Cardiac muscle cell (in vitro differentiated cells and primary cell): ENCODE measurements at places on chromosomes 3 and 15.
A peak's percentile ranks its signal among the peaks of the same experiment; 100 is the strongest.

DNA sequence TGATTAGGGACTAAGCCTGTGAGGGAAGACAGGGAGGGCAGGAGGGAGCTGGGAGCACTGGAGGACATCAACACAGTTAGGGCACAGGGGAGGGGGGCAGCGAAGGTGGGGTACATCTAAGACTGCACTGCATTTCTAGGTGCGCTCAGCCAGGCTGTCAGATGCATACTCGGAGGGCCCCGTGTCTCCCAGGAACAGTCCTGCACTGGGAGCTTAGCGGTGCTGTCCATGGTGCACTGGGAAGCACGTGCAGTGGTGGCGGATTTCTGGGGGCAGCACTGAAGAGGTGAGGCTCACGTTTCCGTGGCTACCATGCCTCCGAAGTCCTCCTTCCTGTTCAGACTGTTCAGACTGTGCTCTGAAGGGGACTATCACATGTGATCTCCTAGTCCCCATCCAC lies 54.4 kb downstream of the ROPN1B start:
- H3K27ac ChIP-seq: no peak overlapping the region

DNA sequence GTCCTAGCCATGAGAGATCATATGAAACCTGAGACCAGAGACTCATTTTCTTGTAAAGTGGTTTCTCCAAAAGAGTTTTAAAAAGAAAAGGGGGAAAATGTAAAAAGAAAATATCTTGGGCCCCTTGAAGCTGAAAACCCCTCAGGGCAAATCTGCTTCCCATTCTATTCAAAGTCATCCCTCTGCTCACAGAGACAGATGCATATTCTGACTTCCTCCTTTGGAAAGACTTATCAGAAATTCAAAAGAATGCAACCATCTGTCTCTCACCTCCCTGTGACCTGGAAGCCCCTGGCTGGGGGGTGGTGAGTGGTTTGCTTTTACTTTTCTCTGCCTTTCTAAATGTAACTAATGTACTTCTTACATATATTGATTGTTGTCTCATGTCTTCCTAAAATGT lies 1154.8 kb downstream of the NSUN3 start:
- no peak overlapping the region for H3K27ac ChIP-seq
- H3K4me3 ChIP-seq: no peak overlapping the region
- H3K27me3 ChIP-seq: no peaks in the 10 kb centered on the region

DNA sequence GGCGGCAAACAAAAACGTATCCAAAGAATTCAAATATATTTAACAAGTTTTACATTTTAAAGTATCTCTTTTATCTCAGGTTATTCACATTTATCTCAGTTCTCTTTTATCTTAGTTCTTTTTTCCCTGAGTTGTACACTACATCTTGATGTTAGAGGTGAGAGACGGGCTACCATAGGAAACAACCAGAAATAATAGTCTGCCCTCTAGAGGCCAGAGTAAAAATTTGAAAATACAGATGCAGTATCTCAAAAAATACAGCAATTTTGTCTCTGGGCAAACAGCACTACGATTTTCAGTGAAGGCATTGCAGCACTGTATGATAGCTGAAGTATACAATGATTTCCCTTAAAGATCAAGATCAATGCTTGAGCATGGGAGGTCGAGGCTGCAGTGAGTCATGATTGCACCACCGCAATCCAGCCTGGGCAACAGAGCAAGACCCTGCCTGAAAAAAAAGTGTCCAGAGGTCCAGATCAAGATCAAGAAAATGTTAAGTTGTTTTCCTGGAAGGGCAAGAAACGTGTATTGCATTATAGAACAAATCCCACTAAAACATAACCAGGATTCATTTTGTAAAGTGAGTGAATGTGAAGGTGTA lies 82.6 kb upstream of the ATP11B start:
- H3K36me3 ChIP-seq: no peaks in the 10 kb centered on the region
- peak; percentile 41 for DNase-seq
- H3K27ac ChIP-seq: no peak overlapping the region
- H3K4me3 ChIP-seq: no peak overlapping the region
- H3K4me1 ChIP-seq: peaks cover 12% of the 10 kb centered on the region

- no peak overlapping the region for H3K27ac ChIP-seq
- H3K36me3 ChIP-seq: no peaks in the 10 kb centered on the region
- H3K27me3 ChIP-seq: peaks cover 27% of the 10 kb centered on the region
- no peak for DNase-seq
- no peak overlapping the region for H3K4me3 ChIP-seq
These were observed 59.5 kb upstream of the MCF2L2 start for GRCh38 chr3:183487896-183488295.

DNA sequence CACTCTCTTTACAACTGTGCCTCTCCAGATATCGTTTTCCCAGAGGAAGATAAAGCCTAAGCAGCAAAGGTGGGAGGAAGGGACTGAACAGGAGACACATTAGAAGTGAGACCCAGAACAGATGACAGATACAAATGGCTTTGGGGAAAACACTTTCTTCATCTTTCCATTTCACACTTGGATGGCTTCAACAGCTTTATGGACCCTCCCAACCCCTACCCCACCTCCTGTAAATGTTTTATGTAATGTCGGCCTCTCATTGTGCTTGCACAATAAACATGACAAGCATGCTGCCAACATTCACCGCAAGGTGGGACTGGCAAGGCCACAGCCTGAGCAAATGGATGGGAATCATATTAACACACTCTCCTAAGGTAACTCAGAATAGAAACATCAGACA lies 1088.6 kb downstream of the TUSC7 start:
- no peak overlapping the region for H3K27ac ChIP-seq
- no peak for DNase-seq
- H3K27me3 ChIP-seq: no peaks in the 10 kb centered on the region
- no peaks in the 10 kb centered on the region for H3K4me1 ChIP-seq
- no peaks in the 10 kb centered on the region for H3K36me3 ChIP-seq

GRCh38 chr3:152021951-152022461 lies 148.6 kb downstream of the SUCNR1 start:
- no peaks in the 10 kb centered on the region for H3K36me3 ChIP-seq
- no peak overlapping the region for H3K4me3 ChIP-seq
- H3K27ac ChIP-seq: no peak overlapping the region
- no peak for DNase-seq
- no peaks in the 10 kb centered on the region for H3K4me1 ChIP-seq

DNA sequence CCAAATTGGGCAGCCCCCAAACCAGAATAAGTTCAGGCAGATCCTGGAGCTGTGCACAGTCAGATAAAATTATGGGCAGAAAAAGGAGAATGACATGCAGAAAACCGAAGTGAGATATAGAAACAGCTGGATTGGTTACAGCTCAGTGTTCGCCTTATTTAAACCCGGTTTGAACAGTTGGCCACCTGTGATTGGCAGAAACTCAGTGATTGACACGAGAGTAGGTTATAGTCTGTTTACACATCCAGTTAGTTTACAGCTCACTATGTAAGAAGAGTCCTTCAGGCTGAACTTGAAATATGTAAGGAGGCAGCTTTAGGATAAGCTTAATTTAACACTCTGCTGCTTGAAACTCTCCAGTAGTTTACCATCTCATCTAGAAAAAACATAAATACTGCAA lies 271.6 kb upstream of the ARRDC4 start:
- DNase-seq: no peak
- no peak overlapping the region for H3K27ac ChIP-seq
- H3K4me3 ChIP-seq: no peak overlapping the region
- H3K36me3 ChIP-seq: no peaks in the 10 kb centered on the region
- H3K27me3 ChIP-seq: no peaks in the 10 kb centered on the region
- H3K4me1 ChIP-seq: peaks cover 9% of the 10 kb centered on the region

DNA sequence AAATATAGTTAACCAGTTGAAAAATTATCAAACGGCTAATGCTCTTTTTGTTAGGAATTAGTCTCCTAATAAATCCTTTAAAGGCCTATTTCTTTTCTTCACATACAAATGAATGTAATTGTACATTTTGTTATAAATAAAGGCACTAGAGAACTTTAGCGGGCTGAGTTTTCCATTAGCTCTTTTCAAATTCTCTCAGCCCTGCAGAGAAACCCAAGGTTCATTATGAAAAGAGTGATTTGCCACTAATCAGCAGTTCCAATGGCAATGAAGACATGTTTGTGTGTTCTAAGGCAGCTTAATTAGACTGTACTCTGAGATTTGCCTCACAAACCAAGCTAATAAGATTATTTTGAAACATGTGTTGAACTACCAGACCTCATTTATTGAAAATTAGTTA lies 64.6 kb upstream of the P2RY1 start:
- no peak overlapping the region for H3K27ac ChIP-seq
- no peaks in the 10 kb centered on the region for H3K27me3 ChIP-seq
- no peaks in the 10 kb centered on the region for H3K36me3 ChIP-seq
- no peak overlapping the region for H3K4me3 ChIP-seq

DNA sequence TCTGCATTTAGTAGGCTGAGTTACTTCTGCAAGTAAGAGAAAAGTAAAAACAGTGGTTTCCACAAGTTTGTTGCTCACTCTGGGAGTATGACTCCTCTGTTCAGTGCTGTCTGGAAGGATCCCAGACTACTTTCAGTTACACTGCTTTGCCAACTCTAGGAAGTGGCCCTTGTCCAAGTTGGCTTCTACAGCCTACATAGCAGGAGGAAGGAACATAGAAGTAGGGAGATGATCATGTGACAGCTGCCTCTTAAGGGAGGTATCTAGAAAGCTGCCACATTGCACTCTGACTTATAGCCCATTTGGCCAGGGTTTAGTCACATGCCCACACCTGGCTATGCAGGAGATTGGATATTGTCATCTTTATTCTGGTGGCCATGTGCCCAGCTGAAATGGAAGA lies 298.1 kb downstream of the NSUN3 start:
- H3K36me3 ChIP-seq: no peaks in the 10 kb centered on the region
- H3K4me3 ChIP-seq: no peak overlapping the region
- H3K27me3 ChIP-seq: no peaks in the 10 kb centered on the region
- no peak for DNase-seq
- no peaks in the 10 kb centered on the region for H3K4me1 ChIP-seq

- no peak for DNase-seq
- no peaks in the 10 kb centered on the region for H3K27me3 ChIP-seq
- no peak overlapping the region for H3K27ac ChIP-seq
- H3K36me3 ChIP-seq: no peaks in the 10 kb centered on the region
- H3K4me3 ChIP-seq: no peak overlapping the region
These were observed 116.8 kb upstream of the SPATA16 start for GRCh38 chr3:173257797-173258196.

- no peaks in the 10 kb centered on the region for H3K4me1 ChIP-seq
- no peak overlapping the region for H3K4me3 ChIP-seq
- no peaks in the 10 kb centered on the region for H3K27me3 ChIP-seq
- no peaks in the 10 kb centered on the region for H3K36me3 ChIP-seq
These were observed 77.6 kb downstream of the GALK2 start for GRCh38 chr15:49247556-49248110.

GRCh38 chr3:107522510-107523288 lies at the start of gene BBX:
TSS of gene BBX (plus strand) at chr3:107522962. CDS start at chr3:107710461, 187,499 bp downstream.
- peak within 1 kb of the TSS; percentile 83 for H3K27ac ChIP-seq
- H3K4me3 ChIP-seq: peak within 1 kb of the TSS; percentile 68
- H3K27me3 ChIP-seq: no peaks in the 10 kb centered on the region
- H3K4me1 ChIP-seq: peaks cover 6% of the 10 kb centered on the region

DNA sequence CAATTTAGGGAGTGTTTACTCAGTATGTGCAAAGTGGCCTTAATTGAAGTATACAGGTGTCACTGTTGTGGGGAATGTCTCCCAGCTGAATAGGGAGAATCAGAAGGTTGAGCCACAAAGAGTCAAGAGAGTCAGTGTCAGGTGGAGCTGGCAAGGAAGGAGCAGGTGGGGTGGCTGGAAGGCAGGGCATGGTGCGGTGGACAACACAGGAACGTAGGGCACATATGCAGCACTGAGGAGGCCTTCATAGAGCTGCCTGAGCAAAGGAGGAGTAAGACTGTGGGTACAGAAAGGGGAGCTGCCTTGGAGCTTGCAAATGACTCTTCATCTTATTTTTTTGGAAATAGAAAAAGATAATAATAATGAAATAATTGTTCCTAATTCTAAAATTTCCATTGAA lies 20.0 kb downstream of the ARHGEF3 start:
- no peak overlapping the region for H3K27ac ChIP-seq
- no peak for DNase-seq
- no peaks in the 10 kb centered on the region for H3K4me1 ChIP-seq
- no peak overlapping the region for H3K4me3 ChIP-seq

DNA sequence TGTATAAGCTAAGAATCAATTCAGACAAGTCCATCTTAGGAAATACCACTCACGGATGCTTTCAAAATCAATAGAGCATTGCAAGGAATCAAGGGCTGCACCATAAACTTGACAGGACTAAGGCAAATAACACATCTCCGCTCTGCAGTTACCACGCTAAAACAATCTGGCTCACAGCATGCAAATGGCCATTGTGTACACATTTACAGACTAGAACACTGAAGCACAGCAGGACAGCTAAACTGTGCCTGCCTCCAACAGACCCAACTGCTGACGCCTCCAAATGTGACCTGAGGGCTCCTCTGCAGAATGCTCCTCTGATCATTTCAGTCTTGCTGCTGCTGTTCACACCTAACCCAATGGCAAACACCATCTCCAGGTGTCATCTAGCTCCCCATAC lies 104.3 kb downstream of the MEX3B start:
- no peak overlapping the region for H3K27ac ChIP-seq
- no peaks in the 10 kb centered on the region for H3K4me1 ChIP-seq
- H3K4me3 ChIP-seq: no peak overlapping the region
- H3K36me3 ChIP-seq: no peaks in the 10 kb centered on the region

DNA sequence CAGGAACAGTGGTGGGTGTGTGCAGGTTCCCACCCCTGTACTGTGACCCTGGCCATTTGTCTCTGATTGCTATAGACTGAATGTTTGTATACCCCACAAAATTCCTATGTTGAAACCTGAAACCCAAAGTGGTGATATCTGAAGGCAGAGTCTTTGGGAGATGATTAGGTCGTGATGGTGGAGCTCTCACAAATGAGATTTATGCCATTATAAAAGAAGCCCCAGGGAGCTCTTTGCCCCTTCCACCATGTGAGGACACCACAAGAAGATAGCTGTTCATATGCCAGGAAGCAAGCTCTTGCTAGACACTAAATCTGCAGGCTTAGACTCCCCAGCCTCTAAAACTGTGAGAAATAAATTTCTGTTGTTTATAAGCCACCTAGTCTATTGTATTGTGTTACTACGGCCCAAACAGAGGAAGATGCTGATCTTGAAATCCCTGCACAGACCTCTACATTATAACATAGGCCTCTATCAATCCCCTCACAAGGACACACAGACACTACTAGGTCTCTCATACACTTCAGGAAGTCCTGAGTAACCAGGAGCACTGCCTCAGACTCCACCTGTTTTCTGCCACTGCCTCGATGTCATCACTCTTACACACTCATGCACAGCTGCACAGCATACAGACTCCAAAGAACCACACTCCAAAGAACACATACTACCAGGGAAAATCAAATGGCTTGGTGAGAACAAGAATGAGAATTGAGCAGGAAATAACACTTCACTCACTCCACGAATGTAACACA lies 14.7 kb downstream of the IGSF11 start:
- DNase-seq: no peak
- H3K27me3 ChIP-seq: no peaks in the 10 kb centered on the region
- peaks cover 5% of the 10 kb centered on the region for H3K4me1 ChIP-seq
